Posterior vena cava (tissue), 2 donors: ENCODE measurements at places on chromosomes 2 and 18. TPM values are rescaled to one million over a fixed set of nuclear protein-coding genes. Genes with fewer than 3 reads are reported as not detected.

DNA sequence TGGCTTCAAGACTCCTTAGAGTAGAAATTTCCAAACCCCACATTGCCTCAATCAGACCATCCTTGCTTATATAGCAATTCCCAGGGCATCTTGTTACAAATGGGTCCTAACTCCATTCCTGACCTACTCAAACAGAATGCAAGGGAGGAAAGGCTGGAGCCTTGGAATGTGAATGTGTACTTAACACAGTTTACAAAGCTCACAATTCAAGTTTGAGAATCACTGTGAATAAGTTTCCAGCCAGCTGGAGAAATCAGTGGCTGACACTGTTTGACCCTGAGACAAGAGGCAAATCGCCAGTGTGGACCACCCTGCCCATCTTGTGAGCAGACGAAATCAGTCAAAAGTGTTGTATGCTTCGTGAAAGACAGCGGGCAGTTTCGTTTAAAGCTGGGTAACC lies 65.5 kb downstream of the SOWAHC start:
- DNase-seq = no peak

The MOGAT1 gene
- total RNA-seq = not detected

The C2orf15 gene
- 0.33 TPM for total RNA-seq

GRCh38 chr2:140295767-140296166 lies 1515.6 kb upstream of the NXPH2 start:
- DNase-seq = no peak

GRCh38 chr2:146734821-146735190 lies 1110.0 kb upstream of the ACVR2A start:
- no peak for DNase-seq

GRCh38 chr2:121326628-121327027 lies 41.6 kb upstream of the TFCP2L1 start:
- DNase-seq = no peak

- DNase-seq = no peak
Measured at GRCh38 chr2:145806546-145806945, 1286.6 kb upstream of the ZEB2 start.

DNA sequence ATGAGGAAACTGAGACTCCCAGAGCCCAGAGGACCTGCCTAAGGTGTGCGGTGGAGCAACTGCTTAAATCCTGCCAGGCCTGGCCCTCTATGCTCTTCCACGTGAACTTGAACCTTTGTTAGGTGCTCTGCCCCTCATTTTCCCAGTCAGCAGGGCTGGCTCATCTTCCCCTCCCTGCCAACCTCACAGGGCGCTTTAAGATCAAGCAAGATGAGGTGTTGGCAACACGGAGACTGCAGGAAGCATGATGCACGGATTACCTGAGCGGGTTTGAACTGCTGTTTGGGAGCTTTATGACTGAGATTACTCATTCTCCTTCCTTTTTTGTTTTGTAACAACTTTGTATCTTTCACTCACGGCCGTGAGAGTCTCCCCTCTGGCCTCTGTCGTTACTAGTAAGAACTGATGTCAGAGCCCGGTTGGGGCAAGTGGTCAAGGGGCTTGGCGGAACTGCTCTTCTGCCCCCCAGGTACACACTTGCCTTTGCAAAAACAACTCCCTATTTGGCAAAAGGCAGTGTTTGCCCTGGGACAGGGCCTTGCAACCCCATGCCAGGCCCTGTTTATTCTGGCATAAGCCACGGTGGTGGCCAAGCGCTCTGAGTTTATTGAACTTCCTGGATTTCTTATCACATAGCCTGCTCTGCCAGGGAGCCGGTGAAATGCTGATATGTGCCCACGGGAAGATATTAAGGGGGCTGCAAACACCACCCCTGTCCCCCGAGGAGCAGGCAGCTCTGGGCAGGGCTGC lies 127.8 kb downstream of the INHBB start:
- DNase-seq = no peak

The CD302 gene
- 52.4 TPM for total RNA-seq

- no peak for DNase-seq
Measured at GRCh38 chr2:64796926-64797325, 143.2 kb upstream of the SERTAD2 start.

DNA sequence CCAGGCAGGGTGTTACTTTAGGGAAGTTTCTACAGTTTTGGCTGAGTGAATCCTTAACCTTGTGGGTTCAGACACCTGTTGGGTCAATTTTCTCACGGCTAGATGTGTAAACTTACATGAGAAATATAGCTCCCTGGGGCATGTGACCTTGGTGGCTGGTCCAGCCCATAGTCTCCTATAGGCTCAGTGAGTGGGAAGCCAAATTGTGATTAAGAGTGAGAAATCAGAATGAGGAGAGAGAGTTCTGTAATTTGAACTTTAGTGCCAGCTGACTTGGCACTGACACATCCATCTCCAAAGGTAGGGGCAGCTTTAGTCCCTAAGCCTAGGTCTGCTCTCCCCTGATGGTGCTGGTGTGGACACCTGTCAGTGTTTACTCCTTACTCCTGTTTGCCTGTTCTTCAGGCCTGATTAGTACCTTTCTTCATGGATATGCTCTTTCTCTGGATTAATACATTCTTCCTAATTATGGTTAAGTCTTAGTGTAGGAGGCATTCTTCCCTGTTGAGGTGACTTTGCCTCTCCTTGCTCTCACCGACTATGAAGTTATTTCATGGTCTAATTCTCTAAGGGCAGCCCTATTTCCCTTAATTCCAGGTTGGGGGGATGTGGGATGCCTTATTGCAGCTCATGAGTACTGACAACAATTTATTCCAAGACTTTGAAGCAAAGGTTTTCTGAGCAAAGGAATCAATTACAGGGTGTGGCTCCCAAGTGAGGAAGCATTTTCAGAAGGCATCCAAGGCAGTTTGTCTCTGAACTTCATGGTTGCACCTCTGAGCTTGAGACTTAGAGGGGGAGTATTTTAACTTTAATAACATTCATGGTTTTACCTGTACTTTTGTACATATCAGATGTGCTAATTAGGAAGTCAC lies 177.3 kb downstream of the DYSF start:
- no peak for DNase-seq

The SGO2 gene
- total RNA-seq = 2.3 TPM

- DNase-seq = peak; percentile 99
Measured at GRCh38 chr2:73926493-73927327, at the start of gene DGUOK. Gene DGUOK, plus strand, starts transcription at chr2:73926880. Its CDS starts 31 bp downstream, at chr2:73926911.

DNA sequence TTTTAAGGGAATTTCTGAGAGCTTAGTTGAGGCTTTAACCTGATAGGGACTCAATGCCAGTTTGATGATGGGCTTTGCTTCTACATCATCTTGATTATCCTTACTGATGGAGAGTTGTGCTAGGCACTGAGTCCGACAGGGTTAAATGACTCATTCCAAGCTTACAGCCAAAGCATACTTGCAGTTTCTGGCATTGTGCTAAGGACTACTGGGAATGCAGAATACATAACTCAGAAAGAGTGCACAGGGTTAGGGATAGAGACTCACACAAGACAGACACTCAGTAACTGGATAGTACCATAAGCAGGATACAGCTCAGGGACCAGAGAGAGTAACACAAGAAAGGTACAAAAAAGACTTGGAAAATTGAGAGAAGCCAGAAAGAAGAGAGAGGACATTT lies 94.1 kb upstream of the SLC14A2 start:
- no peak for DNase-seq
